Spleen (tissue), 13 donors: ENCODE measurements at places on chromosomes 16 and 17.
A peak's percentile ranks its signal among the peaks of the same experiment; 100 is the strongest.

- peaks cover 12% of the 10 kb centered on the region for H3K27me3 ChIP-seq
- no peak for DNase-seq
- no peak overlapping the region for H3K27ac ChIP-seq
- H3K4me3 ChIP-seq: no peak overlapping the region
- no peaks in the 10 kb centered on the region for H3K36me3 ChIP-seq
Measured at GRCh38 chr17:76918811-76919210, 50.6 kb downstream of the MGAT5B start.

- DNase-seq: peak; percentile 39
- no peaks in the 10 kb centered on the region for H3K27me3 ChIP-seq
- H3K4me1 ChIP-seq: peaks cover 94% of the 10 kb centered on the region
- H3K27ac ChIP-seq: no peak overlapping the region
- peak overlapping the region; percentile 92 for H3K4me3 ChIP-seq
Measured at GRCh38 chr16:10938321-10938720, 3.9 kb downstream of the DEXI start.

DNA sequence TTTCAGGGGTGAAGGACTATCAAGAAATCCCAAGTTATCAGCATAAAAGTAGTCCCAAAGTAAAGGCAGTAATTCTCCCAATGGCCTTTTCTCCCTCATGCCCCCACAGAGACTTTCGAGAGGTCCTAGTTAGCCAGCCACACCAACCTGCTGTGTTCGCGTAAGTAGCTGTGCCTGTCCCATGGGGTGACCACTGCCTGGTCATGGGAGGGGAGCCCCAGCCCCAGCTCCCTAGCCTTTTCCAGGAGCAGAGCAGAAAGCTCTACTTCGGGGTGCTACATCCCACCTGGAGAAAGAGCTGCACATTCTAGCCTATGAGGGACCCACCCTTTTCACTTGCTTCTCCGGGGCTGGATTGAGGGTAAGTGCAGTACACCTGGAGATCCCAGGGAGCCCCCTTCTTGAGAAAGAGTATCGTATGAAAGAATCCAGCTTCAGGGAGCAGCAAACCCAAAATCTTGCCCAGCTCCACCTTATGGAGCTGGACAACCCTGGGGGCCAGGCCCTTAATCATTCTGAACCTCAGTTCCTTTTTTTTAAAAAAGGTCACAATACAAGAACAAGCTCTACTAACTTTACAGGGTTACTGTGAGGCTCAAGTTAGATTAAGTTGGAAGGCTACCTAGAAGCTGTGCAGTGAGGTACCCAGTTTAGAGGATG lies 8.6 kb upstream of the SOST start:
- H3K27me3 ChIP-seq: no peaks in the 10 kb centered on the region
- no peak overlapping the region for H3K4me3 ChIP-seq
- H3K4me1 ChIP-seq: peaks cover 22% of the 10 kb centered on the region
- H3K36me3 ChIP-seq: peaks cover 34% of the 10 kb centered on the region
- DNase-seq: no peak
- peak overlapping the region; percentile 48 for H3K27ac ChIP-seq

DNA sequence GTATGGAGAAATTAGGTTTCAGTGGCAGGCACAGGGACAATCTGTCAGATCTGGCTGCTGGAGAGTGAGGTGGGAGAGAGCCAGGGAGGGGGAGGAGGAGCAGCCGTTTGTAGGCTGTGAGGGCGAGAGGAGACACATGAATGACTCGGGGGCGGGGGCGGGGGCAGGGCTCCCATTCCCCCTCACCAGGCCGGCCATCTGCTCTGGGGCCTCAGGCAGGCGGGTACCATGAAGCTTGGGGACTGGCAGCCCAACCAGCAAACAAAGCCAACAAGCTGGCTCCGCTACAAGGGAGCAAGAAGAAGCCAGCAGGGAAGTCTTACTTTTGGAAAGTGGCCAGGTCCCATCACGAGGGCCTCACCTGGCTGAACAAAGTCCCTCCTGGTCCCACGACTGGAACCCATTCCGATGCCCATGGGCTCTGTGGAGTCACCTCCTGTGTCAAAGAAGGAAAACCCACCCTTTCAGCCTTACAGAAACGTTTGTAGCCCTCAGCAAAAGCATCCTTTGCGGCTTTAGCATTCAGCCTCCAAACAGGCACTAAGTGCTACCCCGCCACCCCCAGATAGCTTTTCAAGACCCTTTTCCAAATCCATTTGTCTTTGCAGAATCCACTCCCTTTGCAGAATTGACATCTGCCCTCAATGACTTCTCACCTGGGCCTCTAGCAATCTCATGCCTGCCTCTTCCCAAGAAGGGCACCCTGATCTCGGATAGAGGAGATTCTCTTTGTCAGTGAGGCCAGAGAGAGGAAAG lies 9.2 kb upstream of the SSTR2 start:
- H3K27ac ChIP-seq: no peak overlapping the region
- no peaks in the 10 kb centered on the region for H3K36me3 ChIP-seq
- no peak for DNase-seq

- H3K4me3 ChIP-seq: no peak overlapping the region
- H3K36me3 ChIP-seq: no peaks in the 10 kb centered on the region
- no peaks in the 10 kb centered on the region for H3K27me3 ChIP-seq
- no peak overlapping the region for H3K27ac ChIP-seq
- DNase-seq: peak; percentile 23
Measured at GRCh38 chr17:78539781-78540180, 37.4 kb downstream of the DNAH17 start.

DNA sequence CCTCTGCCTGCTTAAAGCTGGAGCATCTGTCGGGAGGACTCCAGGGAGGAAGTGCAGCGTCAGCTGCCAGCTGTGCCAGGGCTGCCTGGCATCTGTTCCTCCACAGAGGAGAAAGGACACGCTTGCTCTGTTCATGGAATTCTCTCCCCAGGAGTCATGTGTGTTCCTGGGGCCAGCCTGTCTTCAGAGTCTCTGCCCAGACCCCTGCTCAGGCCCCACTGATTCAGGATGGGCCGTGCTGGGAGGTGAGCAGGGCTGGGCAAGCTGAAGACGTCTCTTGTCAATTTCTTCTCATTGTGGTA lies 24.2 kb downstream of the CRISPLD2 start:
- peaks cover 35% of the 10 kb centered on the region for H3K36me3 ChIP-seq
- peaks cover 34% of the 10 kb centered on the region for H3K27me3 ChIP-seq
- no peak overlapping the region for H3K4me3 ChIP-seq
- DNase-seq: no peak
- H3K27ac ChIP-seq: no peak overlapping the region
- H3K4me1 ChIP-seq: peaks cover 5% of the 10 kb centered on the region
